ENCODE measurements at places on chromosomes 16 and 17.

- DNase-seq: no peak
These were observed 78.9 kb downstream of the NT5M start for GRCh38 chr17:17382065-17382459.

DNA sequence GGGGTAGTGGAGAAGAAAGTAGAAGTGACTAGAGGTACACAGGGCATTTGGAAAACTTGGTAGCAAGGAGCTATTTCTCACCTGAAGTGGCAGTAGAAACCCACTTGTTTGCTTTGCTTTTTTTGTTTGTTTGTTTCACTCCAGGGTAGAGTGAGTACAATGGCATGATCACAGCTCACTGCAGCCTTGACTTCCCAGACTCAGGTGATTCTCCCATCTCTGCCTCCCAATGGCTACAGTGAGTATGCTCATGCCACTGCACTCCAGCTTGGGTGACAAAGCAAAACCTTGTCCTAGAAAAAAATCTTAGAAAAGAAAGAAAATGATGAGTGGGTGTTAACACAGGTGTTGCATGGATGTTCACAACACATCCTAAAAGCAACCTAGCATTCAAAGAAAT is 40.4 kb downstream of the SCNN1G start:
- no peak for DNase-seq

DNA sequence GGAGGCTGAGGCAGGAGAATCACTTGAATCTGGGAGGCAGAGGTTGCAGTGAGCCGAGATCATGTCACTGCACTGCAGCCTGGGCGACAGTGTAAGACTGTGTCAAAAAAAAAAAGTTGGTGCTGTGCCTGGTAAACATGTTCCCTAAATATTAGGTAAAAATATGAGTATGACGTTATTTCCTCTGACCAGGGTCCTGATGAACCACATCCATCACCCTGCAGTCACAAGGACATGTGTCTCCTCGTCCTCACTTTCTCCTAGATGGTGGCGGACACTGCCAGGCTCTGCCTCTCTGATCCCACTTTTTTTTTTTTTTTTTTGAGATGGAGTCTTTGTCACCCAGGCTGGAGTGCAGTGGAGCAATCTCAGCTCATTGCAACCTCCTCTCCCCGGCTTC is 28.7 kb downstream of the LGALS9 start:
- DNase-seq: no peak

DNA sequence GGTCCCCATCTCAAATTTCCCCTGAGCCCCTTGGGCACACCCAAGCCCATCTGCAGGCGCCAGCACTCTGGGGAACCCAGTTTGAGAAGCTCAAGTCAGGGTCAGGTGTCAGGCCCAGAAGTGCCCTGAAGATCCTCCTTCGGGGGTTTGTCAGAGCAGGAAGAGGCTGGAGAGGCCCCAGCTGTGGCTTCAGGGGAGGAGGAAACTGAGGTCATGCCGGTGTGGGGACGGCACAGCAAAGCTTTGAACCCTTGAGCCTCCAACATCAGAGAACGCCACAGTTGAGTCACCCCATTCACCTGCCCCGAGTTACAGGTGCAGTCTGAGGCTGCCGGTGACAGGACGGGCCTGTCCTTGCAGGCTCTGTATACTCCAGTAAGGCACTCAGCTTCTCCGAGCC is 140.2 kb upstream of the CIBAR2 start:
- no peak for DNase-seq

GRCh38 chr16:65739518-65739917 is 617.7 kb upstream of the CDH11 start:
- no peak for DNase-seq

- peak; percentile 33 for DNase-seq
These were observed at the start of gene FAM171A2 for GRCh38 chr17:44363613-44364159. TSS of gene FAM171A2 (minus strand) at chr17:44363853. CDS start at chr17:44363714, 139 bp downstream.

DNA sequence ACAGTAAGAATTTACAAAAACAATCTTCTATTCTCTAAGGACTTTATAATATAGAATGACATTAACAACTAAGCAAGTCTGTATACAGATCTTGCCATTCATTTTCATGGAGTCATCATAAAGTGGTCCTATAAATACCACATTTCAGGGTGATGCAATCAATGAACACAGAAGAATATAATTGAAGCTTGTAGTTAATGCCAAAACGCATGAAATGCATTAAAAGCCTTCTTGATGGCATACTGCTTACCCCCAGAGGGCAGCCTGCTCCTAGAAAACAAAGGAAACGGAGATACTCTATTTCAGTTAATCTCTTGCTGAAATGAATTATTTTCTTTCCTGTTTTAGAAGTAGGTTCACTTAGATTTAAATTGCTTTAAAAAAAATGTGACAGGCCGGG is 45.2 kb upstream of the STAC2 start:
- no peak for DNase-seq

GRCh38 chr16:68403704-68404103 is 44.6 kb downstream of the SMPD3 start:
- no peak for DNase-seq

GRCh38 chr17:79113699-79114457 is 39.3 kb downstream of the ENGASE start:
- DNase-seq: no peak

DNA sequence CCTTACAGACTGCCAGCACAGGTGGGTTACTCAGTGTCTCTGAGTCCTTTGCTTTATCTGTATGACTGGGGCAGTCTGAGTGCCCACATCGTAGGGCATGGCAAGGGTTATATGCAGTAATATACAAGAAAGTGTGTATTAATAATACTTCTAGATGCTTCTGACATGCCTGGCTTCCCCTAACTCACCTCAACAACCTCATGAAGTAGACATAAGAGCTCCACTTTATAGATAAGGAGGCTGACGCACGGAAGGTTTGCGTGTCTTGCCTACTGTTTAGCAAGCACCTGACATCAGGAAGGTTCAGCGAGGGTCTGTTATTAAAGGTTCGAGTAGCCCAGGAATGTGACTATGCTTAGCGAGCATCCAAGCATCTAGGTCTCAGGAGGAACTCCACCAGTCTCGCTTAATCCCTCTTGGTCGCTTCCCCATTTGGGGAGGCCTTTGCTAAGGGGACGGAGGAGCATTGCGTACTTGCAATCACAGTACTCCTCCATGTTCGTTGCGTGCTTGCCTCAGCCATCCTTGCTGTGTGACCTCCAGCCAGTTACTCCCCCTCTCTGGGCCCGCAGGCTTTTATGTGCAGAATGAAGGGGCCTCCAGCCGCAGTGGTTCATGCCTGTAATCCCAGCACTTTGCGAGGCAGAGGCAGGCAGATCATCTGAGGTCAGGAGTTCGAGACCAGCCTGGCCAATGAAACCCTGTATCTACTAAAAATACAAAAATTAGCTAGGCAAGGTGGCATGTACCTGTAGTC is 1.6 kb downstream of the KCNG4 start:
- DNase-seq: no peak

DNA sequence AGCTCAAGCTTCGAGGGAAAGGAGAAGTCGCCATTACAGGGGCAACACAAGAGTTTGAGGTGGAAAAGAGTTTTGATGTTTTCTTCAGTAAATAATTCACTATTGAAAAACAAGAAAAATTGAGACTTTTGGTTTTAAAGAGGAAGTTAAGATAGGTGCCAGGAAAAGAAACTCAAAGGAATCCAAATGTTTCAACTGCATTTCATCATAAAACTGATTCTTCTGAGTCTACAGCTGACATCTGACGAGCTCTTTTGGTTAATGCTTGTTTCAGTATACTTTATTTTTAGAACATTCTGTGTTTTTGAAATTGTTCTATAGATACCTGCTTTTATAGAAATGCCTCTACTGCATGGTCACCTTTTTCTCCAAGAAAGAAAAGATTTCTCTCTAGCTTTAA is 54.0 kb downstream of the ERN1 start:
- no peak for DNase-seq

DNA sequence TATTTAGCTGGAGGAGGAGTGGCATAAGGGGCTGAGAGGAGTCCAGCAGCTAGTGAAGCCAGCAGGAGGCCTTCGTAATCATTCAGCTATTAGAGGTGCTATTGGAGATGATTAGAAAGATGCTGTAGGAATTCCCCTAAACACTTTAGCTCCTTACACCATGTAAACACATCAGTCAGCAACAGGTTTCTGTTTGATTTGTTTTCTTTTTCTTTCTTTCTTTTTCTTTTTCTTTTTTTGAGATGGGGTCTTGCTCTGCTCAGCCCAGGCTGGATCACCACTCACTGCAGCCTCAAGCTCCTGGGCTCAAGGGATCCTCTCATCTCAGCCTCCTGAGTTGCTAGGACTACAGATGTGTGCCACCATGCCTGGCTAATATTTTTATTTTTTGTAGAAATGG is 10.6 kb upstream of the SEPHS2 start:
- no peak for DNase-seq

GRCh38 chr16:84223456-84223855 is 16.4 kb downstream of the KCNG4 start:
- DNase-seq: no peak

DNA sequence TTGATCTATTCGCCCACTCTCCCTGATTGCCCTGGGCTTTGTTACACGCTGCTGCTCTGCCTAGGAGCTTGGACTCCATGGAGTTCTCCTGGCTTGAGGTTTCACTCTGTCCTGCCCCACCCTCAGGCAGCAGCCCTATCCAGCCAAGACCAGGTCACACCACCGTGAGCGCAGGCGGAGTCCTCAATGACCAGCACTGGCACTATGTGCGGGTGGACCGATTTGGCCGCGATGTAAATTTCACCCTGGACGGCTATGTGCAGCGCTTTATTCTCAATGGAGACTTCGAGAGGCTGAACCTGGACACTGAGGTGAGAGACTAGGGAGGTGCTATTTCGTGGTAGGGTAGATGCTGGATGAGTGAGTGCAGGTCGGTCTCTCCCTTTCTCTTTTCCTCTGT is 3.5 kb downstream of the CNTNAP1 start:
- DNase-seq: no peak

- DNase-seq: no peak
These were observed 6.6 kb upstream of the RHOT2 start for GRCh38 chr16:661184-661821.

- no peak for DNase-seq
These were observed 6.3 kb downstream of the TBC1D16 start for GRCh38 chr17:80029258-80029974.

DNA sequence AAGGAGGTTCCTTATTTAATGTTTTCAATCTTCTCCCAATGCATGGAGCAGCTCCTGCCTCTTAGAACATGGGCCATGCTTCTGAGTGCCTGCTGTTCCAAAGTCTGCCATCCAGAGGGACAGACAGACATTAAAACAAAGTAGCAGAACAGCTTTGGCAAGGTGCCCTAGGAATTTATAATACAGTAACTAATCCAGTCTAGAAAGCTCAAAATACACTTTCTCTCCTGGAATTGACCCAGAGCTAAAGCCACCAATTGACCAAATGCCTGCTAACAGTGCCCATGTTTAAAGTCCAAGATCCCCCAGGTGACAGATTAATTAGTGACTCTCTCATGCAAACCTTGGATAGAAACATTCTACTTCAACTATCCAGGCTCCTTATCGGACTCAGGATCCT is 11.1 kb upstream of the CHRNE start:
- DNase-seq: no peak

GRCh38 chr17:33910200-33910857 is 344.8 kb upstream of the CCL2 start:
- no peak for DNase-seq

DNA sequence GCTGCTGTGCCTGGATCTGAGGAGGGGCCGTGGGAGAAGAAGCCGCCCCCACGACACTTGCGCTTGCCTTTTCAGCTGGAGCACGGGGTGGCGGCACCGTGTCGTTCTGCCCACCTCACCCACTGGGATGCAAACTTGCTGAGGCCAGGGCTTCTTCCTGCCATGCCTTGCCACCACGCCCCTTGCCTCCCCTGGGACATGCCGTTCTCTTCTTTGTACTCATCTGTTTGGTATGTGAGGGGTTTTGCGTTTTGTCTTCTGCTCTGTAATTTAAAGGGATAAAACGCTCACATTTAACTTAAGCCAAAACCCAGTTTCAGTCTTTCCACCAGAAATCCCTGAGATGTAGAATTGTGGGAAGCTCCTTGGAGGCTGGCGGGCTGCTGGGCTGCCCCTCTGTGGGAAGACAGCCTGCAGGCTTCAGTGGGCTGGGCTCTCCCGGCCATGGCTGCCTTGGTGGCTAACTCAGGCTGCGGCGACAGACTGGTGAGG is 180.2 kb downstream of the RPTOR start:
- DNase-seq: no peak

DNA sequence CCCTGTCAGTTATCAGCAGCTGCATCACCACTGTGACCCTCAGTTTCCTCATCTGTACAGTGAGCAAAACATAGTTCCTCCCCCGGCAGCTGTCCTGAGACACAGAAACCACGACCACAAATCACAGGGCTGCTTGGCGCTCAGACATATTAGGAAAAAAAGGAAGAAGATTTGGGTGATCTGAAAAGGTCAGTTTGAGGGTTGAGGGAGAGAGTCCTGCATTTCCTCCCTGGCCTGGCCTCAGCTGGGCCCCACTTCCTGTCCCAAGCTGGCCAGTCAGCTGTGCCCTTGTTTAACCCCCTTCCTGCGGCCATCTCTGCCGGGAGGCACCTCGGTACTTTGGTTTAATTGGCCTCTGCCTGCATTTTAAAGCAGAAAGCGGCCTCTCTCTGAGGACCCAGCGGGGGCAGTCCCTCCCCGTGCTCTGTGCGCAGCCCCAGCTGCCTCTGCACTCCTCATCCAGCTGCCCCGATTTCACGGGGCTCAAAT is 24.0 kb upstream of the CIBAR2 start:
- DNase-seq: no peak

- no peak for DNase-seq
These were observed 1.1 kb upstream of the WBP2 start for GRCh38 chr17:75856062-75856756.

GRCh38 chr17:74361230-74362068 is at the start of gene BTBD17:
TSS of gene BTBD17 (minus strand) at chr17:74361868. CDS start at chr17:74361819, 49 bp downstream.
- DNase-seq: no peak
